ENCODE measurements at places on chromosomes 2 and 18.

DNA sequence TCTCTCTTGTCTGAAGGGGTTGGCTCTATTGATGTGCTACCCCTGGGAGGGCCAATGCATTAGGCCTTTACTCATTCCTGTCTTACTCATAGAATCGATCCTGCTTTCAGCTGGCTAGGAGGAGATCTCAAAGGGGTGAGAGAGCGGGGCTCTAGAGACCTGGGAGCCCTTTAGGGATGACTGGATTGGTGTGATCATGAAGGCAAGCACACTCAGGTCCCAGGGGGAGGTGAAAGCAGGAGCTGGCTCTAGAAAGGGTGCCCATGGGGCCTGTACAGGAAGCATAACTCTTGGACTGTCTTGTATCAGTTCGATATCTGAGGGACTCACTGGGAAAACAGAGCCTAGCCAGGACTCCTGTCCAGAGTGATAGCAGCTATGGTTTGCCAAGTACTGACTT, 47.8 kb downstream of the INPP4A start:
- no peak for DNase-seq

DNA sequence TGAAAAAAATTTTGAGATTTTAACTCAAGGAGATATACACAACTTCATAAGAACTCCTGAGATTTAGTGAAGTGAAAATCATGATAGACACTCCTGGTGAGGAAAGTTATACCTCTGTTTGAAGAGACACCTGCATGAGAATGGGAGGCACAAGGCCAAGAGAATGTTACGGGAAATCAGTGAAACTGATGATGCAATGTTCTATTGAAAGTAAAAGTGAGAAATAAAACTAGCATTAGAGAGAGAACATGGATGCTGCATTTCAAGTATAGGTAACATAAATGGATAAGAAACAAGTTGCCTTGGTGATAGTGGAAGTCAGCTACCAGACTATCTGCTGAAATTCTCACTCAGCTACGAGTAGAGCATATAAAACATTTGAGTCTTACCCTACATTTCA, 562.1 kb upstream of the FANCL start:
- no peak for DNase-seq

- no peak for DNase-seq
These were observed 6.1 kb upstream of the IL37 start for GRCh38 chr2:112904883-112905282.

DNA sequence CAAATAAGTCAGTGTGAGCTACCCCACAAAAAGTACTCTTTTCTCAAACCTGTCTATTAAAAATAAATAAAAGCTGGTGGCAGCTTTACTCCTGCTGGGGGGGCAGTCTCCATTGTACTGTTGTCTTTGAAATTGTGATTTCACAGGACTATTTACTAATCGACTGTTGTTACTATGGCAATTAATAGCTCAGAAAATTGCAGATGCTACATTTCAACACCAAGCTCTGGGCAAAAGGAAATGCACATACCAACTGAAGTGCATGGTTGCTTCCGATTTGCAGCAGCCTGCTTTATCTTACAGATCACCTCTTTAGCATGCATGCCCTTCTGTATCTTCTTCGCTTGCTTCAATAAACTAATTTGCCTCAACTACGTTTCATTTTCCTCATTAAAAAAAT, 117.6 kb upstream of the DAPL1 start:
- DNase-seq: no peak

DNA sequence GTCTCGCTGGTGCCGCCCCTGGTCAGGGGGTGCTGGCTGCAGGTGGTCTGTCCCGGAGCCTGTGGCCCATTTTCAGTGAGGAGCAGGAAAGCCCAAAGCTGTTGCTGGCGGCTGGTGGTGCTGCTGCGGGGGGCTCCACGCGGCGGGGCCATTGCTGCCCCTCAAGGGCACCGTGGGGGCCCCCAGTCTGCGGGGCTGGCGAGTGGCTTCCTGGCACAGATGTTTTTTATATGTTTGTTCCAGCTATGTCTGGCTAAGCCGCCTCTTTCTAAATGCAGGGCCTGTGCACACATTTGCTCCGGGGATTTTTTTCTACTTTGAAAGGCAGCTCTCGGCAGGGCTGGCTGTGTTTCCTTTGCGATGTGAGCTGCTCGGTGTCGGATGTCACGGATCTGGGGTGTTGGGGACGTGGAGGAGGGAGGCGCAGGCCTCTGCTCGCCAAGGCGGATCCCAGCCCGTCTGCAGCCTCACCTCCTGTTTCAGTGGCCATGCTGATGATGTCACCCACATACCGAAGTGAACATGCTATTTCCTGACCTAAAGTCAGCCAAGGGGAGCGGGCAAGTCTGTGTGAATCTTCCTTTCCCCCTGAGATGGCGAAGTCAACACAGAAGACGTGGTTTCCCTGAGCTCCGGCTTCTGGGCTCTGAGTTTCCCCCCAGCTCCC, 112.0 kb upstream of the CTDP1 start:
- DNase-seq: no peak

GRCh38 chr2:88059979-88060906, 4.7 kb upstream of the KRCC1 start:
- DNase-seq: no peak

GRCh38 chr2:22952656-22953225, 432.2 kb upstream of the KLHL29 start:
- no peak for DNase-seq

DNA sequence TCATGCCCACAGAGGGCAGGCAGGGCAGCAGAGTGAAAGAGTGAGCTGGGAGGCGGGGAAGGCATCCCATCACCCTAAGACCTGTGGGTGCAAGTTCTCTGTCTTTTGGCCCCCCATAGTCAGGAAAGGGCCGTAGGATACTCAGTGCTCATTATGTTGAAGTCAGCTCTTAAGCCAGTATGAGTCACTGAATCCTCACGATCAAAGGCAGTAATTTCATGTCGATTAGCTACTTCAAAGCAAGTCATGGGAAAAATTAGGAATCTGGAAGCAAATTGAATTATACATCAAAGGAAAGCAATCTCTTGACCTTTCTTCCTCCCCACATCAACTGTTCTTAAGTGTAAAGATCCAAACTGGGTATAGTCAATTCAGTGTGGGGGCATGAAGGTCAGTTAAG, 178.9 kb downstream of the FHOD3 start:
- no peak for DNase-seq

Data from NCI-H524 treated with DMSO at 0.1 percent for 48 hours (cell line).